Stimulated activated CD4-positive, alpha-beta T cell treated with anti-CD3 and anti-CD28 coated beads, Interleukin-12 subunit alpha, Interleukin-12 subunit beta, amount 100 ng/mL, for 4 hours (primary cell): ENCODE measurements at places on chromosomes 12 and 14.
A peak's percentile ranks its signal among the peaks of the same experiment; 100 is the strongest.

DNA sequence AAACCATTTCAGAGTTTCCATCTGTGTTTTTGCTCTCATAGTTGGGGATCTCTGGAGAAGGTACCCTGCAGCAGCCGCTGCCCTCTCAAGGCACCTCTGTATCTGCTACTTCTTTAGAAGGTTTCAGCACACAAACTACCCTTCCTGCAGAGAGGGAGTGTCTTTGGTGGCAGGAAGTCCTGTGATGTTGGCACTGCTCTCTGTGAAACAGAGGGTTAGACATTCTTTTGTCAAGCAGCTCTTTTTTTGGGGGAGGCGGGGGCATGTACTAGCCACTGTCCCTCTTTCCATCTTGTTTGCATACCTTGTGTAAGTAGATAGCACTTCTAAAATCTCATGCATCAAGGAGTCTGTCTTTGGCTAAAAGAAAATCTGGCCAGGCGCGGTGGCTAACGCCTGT lies 352.6 kb downstream of the BMP4 start:
- DNase-seq: no peak

- DNase-seq: no peak
These were observed 1.7 kb upstream of the SYNE3 start for GRCh38 chr14:95518045-95518751.

DNA sequence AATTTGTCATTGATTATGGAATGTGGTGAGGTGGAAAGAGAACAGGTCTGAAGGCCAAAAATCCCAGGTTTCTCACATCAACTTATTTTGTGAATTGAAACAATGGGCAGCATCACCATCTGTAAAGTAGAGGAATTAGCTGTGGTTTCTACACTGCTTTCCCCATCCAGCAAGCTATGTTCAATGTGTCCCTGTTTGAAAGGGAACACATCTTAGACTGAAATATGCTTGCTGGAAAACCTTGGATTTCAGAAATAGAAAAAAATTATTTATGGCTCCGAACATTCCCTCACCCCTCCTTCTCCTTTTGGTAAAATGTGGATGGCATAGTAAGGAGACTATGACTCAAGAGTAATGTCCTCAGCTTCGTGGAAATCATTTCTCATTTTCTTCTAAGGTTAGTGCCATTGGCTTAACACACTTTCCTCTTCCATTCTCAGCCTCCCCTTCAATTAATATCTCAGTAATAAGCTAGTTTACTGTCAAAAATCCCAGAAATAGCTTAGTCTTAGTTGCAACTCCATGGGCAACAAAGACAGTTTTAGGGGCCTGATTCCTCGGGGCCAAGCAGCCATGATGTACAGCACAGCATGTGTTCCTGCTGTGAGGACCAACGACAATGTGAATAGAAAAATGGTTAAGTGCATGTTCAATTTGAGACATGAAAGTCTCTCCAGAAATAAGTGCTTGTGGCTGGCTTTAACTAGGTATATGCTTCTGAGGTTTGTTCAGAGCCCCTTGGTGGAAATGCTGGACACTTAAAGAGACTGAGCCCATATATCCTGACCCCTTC lies 205.8 kb upstream of the SLC38A2 start:
- no peak for DNase-seq

GRCh38 chr12:68510397-68510796 lies 100.3 kb upstream of the RAP1B start:
- DNase-seq: no peak

DNA sequence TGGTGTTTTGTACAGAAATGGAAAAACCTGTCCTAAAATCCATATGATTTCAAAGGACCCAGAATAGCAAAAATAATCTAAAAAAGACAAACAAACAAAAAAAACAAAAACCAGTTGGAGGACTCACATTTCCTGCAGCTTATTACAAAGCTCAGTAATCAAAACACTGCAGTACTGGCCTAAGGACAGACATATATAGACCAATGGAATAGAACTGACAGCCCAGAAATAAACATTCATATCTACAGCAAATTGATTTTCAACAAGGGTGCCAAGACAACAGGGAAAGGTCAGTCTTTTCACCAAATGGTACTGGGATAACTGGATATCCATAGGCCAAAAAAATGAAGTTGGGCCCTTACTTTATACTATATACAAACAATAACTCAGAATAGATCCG lies 55.0 kb downstream of the TAOK3 start:
- no peak for DNase-seq

DNA sequence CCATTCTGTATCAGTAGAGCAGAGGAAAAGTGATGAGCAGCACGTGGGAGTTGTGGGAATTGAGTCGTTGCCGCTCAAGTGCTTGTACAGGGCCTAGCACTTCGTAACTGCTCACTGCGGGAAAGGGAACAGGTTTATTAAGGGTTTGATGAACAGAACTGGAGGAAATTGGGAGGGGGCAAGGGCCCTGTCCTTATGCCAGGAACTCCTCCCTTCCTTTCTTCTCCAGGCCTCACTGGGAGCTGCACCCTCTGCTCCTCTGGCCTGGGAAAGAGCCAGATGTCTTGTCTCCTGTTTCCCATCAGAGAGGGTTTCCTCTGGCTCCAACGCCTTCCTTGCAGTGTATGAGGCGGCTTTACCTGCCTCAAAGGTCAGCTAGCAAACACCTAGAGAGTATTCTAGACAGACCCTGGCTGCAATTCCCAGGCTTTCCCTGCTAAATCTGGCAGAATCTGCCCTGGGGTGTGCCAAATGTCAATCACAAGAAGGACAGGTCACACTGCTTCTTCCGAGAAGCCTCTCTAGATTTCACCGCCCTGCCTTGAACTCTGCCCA lies 78.4 kb downstream of the NTF3 start:
- no peak for DNase-seq

- no peak for DNase-seq
These were observed 44.8 kb downstream of the CCDC91 start for GRCh38 chr12:28235015-28235414.

- DNase-seq: no peak
These were observed 313.9 kb downstream of the BCL11B start for GRCh38 chr14:98958048-98958631.

GRCh38 chr12:7142056-7142644 lies 12.0 kb downstream of the CLSTN3 start:
- peak; percentile 50 for DNase-seq

GRCh38 chr14:100240668-100241032 lies 1.7 kb downstream of the YY1 start:
- no peak for DNase-seq

- DNase-seq: no peak
These were observed 1.4 kb downstream of the RFC5 start for GRCh38 chr12:118017926-118018325.

GRCh38 chr12:77151030-77151429 lies 85.7 kb upstream of the E2F7 start:
- DNase-seq: no peak

DNA sequence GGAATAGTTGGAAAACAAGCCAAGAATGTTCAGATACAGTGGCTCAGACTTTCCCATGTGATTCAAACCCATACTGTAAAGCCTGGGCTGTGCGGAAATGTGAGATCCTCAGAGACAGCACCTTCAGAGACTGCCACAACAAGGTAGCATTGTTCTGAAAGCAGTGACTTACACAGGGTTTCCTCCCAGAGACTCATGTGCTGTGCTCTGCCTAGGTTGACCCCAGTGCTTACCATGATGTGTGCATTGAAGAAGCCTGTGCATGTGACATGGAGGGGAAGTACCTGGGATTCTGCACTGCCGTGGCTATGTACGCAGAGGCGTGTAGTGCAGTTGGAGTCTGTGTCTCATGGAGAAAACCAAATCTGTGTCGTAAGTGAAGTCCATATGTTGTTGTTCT lies 219.4 kb downstream of the LRRK2 start:
- DNase-seq: no peak

DNA sequence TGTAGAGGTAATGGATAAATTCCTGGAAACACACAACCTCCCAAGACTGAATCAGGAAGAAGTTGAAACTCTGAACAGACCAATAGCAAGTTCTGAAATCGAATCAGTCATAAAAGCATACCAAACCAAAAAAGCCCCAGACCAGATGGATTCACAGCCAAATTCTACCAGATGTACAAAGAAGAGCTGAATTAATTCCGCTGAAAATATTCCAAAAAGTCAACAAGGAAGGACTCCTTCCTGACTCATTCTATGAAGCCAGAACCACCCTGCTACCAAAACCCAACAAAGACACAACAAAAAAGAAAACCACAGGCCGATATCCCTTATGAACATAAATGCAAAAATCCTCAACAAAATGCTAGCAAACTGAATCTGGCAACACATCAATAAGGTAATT lies 81.5 kb downstream of the SLC38A4 start:
- DNase-seq: no peak

- DNase-seq: no peak
These were observed 4.8 kb downstream of the ELK3 start for GRCh38 chr12:96198965-96199364.

DNA sequence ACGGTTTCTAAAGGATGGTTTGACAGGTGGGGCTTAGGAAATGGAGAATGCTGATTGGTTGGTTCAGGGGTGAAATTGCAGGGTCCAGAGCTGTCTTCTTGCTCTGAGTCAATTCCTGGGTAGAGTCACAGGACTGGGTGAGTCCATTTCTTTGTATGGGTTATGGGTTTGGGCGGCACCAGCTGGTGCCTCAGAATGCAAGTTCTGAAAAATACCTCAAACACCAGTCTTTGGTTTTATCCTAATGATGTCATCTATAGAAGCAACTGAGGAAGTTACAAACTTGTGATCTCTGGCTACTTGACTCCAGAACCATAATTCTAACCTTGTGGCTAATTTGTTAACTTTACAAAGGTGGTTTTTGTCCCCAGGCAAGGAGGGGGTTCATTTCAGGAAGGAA lies 47.6 kb upstream of the EIF5 start:
- no peak for DNase-seq

DNA sequence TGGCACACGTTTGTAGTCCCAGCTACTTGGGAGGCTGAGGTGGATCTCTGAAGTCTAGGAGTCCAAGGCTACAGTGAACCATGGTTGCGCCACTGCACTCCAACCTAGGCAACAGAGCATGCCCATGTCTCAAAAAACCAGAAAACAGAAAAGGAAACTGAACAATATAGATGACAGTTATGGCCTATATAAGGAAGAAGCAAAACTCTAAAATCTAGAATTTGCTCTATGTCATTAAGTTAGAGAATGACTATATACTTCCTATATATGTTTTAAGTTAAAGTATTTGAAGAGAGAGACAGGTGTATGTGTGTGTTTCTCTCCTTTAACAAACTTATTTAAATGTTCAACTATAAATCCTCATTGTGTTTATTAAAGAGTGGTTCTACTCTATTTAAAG lies 65.8 kb downstream of the MNAT1 start:
- no peak for DNase-seq

DNA sequence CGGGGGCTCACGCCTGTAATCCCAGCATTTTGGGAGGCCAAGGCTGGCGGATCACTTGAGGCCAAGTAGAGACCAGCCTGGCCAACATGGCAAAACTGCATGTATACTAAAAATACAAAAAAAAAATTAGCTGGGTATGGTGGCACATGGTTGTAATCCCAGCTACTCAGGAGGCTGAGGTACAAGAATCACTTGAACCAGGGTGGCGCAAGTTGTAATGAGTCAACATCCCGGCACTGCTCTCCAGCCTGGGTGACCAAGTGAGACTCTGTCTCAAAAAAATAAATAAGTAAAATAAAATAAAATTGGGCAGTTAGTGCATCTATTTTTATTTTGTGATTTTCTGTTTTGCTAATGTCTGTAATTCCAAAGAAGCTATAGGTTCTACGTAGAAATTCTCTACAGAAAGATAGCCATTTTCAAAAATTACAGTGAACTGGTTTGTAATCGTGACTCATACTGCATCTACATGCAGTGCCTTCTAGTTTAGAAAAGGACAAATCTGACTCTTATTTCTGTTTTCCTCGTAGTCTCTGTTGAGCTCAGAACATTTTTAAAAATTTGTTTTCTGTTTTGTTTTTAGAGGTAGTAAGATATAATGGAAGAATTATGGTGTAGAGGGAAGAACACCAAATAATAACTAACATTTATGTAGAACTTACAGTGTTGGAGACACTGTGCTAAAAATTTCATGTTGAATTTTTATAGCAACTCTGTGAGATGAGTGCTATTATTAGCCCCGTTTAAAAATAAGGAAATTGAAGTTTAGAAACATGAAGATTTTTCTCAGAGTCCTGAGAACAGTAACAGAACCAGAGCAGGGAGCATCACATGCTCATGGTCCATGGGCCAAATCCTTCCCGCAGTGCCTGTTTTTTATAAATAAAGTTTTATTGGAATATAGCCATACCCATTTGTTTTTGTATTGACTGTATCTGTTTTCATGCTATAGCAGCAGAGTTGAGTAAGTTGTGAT lies 201.2 kb downstream of the SYNE2 start:
- no peak for DNase-seq

GRCh38 chr14:71190770-71191374 lies 283.6 kb downstream of the PCNX1 start:
- DNase-seq: no peak

DNA sequence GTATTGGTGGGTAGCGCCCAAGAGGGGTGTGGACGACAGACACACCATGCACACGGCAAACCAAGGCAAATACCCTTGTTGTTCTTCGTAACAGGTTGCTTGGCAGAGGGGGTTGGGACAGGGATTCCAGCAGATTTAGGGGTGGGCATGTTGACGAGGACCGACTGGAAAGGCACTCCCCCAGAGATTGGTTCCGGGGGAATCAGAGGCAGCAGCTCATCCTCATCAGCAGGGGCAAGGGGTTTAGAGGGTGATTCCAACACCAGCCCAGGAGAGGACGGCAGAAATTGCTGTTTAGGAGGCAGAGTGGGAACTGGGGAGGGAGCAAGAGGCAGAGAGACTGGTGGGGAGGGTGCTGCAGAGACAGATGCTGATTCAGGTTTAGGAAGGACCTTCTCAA lies 9.3 kb downstream of the NACA start:
- DNase-seq: no peak

- no peak for DNase-seq
These were observed 270.2 kb upstream of the FOXG1 start for GRCh38 chr14:28496364-28496763.

GRCh38 chr12:25438638-25439037 lies 114.4 kb downstream of the LMNTD1 start:
- no peak for DNase-seq

DNA sequence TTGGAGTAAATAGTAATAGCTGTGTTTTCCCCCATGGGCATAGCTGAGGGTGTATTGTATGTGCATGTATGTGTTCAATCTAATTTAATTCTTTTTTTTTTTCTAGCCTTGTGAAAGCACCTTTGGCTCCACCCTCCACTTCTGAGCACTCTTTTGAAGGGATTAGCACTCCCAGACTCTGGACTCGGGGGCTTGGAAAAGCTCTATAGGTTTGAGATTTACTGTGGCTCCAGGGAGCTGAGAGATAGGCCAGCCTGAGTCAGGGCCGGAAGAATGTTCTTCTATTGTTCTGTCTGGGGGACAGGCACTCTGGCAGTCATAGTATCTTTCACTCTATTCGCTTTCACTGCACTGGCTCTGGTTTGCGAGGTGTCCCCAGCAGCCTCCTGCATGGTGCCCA lies 540.0 kb upstream of the TBX3 start:
- DNase-seq: no peak

GRCh38 chr12:127984386-127985055 lies 282.4 kb upstream of the TMEM132C start:
- no peak for DNase-seq
